ENCODE measurements at places on chromosomes 12 and 14.
A peak's percentile ranks its signal among the peaks of the same experiment; 100 is the strongest.

DNA sequence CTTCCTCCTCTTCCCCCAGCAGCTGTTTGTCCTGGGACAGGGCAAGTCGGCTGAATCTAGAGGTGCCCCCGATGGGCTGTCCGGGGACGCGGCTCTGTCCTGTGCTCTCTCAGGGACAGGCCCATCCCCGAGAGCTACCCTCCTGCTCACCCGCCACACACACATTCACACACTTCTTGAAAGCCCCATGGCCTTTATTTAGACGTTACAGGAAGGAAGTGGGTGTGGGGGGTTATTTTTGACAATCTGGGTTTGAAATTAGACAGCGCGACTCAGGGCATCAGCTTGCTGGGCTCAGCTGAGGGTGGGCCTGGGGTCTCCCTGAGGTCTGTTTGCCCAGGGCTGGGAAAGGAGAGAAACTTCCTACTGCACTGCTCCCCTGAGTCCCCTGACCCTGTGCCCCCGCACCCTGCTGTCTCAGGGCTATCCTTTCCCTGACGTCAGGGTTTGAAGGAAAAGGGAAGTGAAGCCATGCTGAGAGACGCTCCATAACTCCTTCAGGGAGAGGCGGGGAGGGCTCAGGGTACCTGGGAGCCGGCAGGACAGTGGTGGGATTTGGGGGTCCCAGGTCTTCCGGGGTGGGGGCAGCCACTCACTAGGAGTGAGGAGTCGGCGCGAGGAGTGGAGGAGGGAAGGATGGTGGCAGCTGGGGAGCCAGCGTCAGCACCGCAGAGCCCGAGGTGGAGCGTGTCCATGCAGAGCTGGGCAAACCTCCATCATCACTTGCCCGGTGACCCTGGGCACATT is 8.1 kb downstream of the PTPN6 start:
- DNase-seq, result peak; percentile 66

DNA sequence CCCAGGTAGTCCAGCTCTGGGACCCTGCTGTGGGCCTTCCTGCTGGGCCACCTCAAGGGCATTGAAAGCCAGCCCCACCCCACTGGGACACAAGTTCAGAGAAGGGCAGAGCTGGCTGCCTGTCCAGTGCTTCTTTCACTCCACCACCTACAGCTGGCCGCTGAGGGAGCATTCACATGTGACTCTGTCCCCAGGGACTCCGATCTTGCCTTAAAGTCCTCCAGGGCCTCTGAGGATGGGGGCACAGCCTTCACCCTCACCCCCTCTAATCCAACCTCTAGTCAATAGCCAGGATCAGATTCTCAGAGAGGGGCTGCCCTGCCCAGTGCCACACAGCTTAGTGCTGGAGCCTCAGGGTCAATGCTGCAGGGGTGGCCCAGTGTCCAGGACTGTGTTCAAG is 5.0 kb upstream of the CYP46A1 start:
- no peak for DNase-seq

- DNase-seq, result no peak
These were observed 281.6 kb upstream of the NPAS3 start for GRCh38 chr14:32657081-32657480.

GRCh38 chr14:50739186-50739585 is 71.1 kb upstream of the SAV1 start:
- DNase-seq, result no peak

DNA sequence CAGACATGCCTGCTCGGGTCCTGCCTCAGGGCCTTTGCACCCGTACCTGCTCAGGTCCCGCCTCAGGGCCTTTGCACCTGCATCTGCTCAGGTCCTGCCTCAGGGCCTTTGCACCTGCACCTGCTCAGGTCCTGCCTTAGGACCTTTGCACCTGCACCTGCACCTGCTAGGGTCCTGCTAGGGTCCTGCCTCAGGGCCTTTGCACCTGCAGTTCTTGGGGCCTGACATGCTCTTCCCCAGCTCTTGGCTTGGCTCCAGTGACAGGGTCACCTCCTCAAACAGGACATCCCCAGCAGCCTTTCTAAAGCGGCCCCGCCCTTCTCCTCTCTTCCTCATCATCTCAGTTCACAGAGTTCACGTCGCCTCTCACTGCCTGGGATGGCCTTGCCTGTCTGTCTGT is 54.9 kb upstream of the NCOR2 start:
- DNase-seq, result no peak

DNA sequence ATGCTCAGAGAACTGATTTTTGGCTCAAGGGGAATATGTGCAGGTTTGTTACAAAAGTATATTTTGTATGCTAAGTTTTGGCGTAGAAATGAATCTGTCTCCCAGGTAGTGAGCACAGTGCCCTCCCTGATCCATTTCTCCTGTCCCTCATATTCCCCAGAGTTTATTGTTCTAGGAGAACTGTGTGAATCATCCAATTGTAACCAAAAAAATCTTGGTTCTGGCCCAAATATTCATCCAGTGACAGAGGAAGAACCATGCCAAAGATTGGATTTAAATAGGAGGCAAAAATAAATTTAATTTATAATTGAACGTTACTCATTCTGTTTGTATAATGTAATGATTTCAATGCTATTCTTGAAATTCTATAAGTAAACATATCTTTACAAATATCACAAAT is 4.8 kb downstream of the CATSPERB start:
- no peak for DNase-seq

DNA sequence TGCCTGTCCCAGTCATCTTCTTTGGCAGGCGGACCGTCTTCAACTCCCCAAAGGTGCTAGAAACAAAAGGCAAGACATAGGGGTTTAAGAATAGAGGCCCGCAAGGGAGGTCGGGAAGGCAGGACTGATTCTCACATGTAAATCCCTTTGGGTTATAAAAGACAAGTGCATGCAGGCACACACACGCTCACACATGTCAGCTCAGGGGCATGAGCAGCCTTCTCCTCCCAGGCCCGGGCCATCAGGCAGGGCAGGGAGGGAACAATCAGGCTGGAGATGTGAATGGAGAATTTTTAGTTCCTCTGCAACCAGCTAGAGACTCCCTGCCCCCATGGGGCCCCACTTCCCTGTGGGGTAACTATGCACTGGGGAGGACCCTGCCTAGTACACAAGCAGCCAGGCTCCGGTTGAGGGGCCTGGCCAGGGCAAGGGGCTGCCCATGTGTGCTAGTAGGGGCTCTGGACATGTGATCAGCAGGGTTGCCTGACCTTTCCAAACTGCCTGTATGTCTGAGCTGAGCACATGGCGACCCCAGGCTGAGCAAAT is 107.2 kb downstream of the RBM19 start:
- DNase-seq, result no peak
